ENCODE measurements at places on chromosomes 3 and 15. TPM values are rescaled to one million over a fixed set of nuclear protein-coding genes. Genes with fewer than 3 reads are reported as not detected.
A peak's percentile ranks its signal among the peaks of the same experiment; 100 is the strongest.

DNA sequence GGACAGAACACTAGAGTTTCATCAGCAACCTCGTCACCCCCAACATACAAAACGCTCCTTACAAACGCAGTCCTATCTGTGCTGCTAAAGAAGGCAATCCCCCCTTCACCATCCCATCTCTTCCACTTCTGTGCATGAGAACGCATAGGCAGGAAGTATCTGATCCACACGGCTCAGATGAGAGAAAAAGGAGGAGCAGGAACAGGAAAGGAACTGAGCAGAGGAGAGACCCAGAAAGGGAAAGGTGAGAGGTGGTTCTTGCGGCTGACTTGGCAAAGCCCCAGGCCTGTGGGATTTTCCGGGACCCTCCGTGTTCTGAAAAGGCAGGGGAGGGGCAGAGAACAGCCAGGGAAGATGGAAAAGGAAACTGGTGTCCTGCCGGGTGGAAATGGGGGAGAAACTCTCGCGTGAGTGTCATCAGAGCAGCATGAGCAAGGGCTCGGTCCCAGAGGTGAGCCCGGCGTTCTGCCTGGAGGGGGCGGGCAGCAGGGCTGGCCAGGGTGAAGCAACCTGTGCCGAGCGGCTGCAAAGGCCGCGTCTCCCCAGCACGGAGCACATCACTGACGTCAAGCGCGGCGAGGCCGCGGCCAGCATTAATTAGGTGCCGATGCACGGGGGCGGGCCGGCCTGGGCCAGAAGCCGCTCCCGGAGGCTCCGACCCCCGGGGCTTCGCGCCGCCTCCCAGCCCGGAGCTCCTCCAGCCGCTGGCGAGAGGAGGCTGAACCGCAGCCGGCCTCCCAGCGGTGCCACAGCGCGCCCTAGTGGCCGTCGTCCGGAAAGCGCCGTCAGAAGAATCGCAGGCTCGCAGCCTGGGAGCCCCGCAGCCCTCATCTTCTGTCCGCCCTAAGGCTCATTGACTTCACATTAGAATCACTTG is 35.8 kb downstream of the CPN2 start:
- peak; percentile 92 for DNase-seq

The CPLX3 gene
- total RNA-seq, result not detected

DNA sequence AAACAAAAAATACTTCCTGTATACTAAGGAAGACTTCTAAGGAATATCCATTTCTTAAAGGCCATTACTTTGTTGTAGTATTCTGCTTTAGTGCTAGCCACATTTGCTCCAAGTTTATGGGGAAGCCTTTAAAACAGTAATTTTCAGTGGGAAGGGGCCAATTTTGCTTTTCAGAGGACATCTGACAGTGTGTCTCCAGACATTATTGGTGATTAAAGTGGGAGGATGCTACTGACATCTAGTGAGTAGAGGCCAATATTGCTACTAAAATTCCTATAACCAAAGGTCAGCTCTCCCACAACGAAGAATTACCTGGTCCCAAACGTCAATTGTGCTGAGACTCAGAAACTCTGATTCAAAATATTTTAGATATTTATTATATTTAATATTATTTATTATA is 24.8 kb downstream of the SLC28A2 start:
- peak; percentile 53 for DNase-seq

The MUC20 gene
- total RNA-seq, result 15.6 TPM

- no peak for DNase-seq
Observed at GRCh38 chr3:185750015-185750414, 74.8 kb downstream of the IGF2BP2 start.

The ETV5 gene
- total RNA-seq, result 0.10 TPM

DNA sequence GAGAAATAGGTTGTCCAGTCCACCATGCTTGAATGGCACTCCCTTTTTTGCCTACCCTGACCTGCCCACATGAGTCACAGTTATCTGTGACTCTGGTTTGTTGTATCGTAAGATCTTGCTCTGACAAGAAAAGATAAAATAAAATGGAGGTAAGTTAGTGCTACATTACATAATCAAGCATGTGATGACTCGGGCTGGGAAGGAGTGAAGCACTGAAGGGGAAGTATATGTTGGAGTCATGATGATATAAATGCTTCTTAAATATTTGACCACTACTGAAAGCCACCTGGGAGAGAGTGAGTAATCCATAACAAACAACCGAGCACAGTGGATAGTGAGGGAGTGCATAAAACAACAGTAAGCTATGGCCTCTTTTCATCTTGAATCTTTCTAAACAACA is 124.4 kb downstream of the SHOX2 start:
- DNase-seq, result no peak

- no peak for DNase-seq
Observed at GRCh38 chr3:55443346-55443745, 43.8 kb downstream of the WNT5A start.

- DNase-seq, result peak; percentile 74
Observed at GRCh38 chr15:99076555-99077308, 28.1 kb upstream of the SYNM start.

DNA sequence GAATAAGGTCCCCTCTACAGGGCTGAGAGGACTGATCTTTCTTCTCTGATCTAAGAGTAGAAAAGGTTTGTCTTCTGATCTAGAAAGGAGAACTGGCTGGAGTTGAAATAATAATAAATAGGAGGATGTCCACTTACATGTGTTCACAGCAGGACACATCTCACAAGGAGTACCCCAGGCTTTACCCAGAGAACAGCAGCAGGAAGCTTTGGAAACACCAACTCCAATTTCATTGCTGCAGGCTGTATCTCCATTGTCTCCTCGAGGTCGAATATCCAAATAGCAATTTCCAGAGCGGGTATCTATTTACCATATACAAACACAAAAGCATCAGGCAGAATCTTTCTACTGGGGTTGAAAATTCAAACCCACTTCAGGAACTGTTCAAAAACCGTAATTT is 136.6 kb downstream of the DUT start:
- no peak for DNase-seq

GRCh38 chr3:63972196-63972595 is 51.1 kb downstream of the PSMD6 start:
- no peak for DNase-seq

GRCh38 chr3:190532731-190533203 is 18.9 kb downstream of the IL1RAP start:
- no peak for DNase-seq

DNA sequence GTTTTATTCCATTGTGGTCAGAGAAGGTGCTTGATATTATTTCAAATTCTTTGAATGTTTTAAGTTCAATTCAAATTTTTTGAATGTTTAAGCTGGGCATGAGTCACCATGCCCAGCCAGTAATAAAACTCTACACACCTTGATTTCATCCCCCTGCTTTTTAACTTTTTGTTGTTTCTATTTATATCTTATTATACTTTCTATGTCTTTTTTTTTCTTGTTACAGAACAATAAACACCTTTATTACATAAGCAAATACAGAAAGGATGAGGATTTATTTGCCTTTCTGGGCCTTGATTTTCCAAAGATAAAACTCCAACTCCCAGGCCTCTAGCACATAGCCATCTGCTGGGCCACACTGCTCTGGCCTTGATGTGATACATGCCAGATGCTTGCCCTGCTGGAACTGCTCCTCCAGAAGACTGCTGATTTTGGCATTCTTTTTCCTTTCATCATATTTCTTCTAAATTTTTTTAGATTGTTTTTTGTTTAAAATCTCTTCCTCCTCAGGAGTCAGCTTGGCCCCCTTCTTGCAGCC is 14.0 kb downstream of the DNAH12 start:
- DNase-seq, result no peak

- no peak for DNase-seq
Observed at GRCh38 chr3:29771602-29772001, 490.7 kb downstream of the RBMS3 start.

GRCh38 chr15:90959894-90960293 is 5.2 kb downstream of the RCCD1 start:
- DNase-seq, result no peak

GRCh38 chr3:11452312-11452711 is 180.1 kb downstream of the ATG7 start:
- DNase-seq, result no peak

The WDR93 gene
- 0.29 TPM for total RNA-seq

DNA sequence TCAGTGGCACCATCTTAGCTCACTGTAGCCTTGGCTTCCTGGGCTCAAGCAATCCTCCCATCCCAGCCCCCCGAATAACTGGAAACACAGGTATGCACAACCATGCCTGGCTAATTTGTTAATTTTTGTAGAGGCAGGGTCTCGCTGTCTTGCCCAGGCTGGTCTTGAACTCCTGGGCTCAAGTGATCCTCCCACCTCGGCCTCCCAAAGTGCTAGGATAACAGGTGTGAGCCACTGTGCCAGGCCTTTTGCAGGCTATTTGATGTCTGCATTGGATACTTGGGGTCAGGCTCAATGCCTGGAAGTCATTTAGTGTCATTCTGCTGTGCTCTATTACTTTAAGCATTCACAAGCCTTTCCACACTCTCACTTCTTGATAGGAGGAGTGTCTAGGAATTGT is 17.6 kb downstream of the LIMD1 start:
- DNase-seq, result no peak

DNA sequence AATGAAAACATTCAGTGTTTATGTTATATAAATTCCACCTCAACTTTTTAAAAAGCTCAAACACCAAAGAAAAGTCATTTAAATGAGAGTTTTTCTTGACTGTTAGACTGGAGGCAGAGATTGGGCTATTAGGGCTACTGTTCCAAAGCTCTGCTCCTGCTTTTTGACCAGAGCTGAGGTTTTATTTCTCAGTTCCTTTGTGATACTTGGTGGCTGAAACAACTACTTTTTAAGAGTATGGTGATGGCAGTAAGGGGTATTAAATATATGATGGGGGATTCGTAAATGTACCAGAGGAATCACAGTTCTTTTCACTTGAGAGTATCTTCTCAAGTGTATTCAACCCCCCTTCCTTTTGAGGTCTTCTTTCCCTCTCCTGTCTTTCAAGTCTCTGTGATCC is 186.1 kb upstream of the CGNL1 start:
- no peak for DNase-seq

The GOLGA8J gene
- total RNA-seq, result not detected

DNA sequence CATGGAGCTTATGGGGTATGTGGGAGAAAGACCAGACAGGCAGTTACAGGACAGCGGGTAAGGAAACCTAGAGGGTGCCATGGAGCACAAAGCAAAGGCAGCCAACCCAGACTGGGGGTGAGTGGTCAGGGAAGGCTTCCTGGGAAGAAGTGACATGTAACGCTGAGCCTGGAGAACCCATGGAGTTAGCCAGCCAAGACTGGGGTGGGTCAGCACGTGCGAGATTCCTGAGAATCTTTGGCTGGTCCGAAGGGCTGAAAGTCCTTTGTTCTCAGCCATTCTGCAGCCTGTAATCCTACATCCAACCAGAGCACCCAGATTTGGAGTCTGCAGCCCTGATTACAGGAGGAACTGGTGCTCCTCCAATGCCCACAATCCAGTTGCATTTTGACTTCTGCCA is 120.1 kb upstream of the WNT5A start:
- no peak for DNase-seq

- DNase-seq, result no peak
Observed at GRCh38 chr3:56772952-56773938, 28.5 kb downstream of the ARHGEF3 start.

DNA sequence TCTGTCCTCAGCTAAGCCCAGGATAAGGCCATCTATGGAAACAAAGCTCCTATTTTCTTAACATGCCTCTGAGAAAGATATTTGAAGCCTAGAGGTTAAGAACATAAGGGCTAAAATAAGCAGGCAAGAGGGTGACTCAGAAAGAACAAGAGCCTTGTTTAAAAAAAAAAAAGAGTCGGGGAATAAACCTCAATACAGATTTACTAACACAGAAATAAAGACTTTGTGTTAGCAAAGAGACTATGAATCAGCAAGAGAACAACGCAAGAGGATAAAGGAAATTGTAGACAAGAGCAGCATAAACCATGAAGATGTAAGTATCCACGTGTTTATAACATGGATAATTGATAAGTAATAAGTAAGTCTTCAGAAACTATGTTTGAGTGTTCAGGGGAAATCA is 36.0 kb downstream of the RAB27A start:
- DNase-seq, result no peak

DNA sequence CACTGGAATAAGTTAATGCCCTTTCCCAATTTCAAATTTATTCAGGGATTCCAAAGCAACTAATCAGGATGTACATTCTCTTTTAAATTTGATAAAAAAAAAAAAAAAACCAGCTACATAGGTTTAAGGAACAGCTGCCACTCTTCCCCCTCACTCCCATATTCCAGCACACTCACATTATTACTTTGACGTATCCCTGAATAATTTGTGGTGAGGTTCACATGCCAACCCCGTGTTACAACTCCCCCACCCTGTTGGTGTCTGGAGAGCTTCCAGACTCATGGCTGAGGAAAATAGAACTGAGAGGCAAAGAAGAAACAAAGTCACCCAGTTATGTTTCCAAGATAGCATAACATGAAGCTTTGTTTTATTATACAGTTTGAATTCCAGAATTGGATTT is 300.5 kb upstream of the MME start:
- DNase-seq, result no peak

DNA sequence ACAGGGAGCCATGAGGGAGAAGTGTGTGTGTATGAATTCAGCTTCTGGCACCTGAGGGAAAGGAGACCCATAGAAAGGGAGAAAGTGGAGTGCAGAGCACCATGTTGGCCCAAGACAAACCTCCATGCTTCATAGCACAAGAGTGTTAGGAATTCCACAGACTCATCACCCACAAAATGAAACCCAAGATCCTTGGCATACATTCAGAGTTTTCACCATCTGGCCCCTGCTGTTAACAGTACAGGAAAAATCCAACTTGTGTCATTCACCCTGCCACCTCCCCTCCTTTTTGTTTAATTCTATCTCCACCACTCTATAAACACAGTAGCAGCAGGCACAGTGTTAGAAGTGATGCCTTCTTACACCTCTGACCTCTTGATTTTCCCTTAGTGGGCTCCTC is 60.0 kb upstream of the MNS1 start:
- no peak for DNase-seq

DNA sequence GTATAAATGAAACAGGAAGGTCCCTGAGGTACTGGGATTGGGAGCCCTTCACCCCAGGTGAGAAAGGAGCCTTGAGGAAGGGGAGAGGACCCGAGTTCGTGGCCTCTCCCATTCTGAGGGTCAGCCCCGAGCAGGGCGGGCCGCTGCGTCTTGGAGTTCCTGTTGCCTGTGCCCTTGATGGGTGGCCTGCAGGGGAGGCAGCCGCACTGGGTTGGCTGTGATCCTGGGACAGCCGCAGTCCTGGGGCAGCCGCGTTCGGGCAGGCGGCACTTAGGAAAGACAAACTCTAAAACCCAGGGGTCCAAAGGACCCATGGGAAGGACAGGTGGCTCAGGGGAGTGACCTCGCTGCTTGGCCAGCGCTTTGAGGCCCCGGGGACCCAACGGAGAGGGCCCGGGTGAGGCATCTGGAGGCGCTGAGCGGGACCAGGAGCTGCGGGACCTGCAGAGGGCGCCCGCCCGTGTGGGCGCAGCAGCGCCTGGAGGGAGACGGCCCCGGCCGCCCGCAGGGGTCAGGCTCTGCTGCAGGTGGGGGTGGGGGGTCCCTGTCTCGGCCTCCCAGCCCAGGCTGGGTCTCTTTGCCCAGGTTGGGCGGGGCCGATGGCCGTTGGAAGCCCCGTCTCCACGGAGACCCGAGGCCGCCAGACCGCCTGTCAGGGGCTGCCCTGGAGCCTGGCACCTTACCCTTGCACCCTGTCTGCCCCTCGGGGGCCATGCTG is 65.1 kb downstream of the HMCES start:
- DNase-seq, result peak; percentile 59

- DNase-seq, result no peak
Observed at GRCh38 chr3:171261487-171261886, 198.7 kb downstream of the TNIK start.

The P3H2 gene
- total RNA-seq, result not detected

GRCh38 chr15:95558131-95558530 is 772.4 kb upstream of the NR2F2 start:
- DNase-seq, result no peak

GRCh38 chr3:78978037-78978436 is 789.8 kb downstream of the ROBO1 start:
- no peak for DNase-seq

The PLOD2 gene
- not detected for total RNA-seq
